ENCODE measurements at places on chromosomes 12 and 14.

DNA sequence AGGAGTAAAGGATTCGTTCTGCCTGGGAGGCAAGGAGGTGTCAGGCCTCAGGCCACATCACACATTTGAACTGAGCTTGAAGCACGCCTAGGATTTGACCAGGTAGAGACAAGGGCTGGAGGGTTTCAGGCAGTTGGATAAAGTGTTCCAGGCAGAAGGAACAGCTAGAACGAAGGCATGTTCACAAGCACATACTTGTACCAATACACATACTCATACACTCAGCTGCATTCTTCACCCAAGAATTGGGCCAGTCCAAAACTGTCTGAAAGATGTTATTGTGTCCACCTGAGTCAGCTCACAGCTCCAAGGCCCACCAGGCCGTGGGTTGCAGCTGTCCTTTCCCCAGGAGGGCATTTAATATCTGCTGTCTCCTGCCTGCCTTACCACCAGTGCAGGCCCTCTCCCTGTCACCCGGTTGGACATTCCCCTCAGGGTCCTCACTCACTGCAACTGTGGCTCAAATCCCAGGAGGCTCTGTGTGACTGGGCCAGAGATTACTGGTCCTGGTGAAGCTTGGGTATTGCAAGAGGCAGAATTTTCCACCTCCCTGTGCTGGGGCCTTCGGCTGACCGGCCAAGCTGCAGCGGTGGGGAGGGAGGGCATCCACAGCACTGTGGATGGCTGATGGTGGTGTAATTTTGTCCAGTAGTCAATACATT, 12.8 kb upstream of the AQP2 start:
- no peak for DNase-seq

DNA sequence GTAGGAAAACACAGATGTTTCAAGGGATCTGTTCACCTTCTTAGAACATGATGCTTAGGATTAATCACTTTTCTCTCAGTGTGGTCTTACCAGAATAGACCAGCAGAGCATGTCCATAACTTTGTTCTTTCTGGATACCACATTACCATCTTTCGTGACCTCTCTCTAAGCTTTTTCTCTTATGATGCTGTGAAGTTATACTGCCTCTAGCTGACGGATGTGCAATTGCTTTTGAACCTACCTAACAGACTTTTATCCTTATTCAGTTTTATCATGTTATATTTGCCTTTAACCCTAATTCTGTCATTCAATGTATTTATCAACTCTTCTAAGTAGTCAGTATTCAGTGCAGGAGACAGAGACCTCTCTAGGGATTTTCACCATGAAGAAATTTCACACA, 246.7 kb downstream of the DACT1 start:
- no peak for DNase-seq

DNA sequence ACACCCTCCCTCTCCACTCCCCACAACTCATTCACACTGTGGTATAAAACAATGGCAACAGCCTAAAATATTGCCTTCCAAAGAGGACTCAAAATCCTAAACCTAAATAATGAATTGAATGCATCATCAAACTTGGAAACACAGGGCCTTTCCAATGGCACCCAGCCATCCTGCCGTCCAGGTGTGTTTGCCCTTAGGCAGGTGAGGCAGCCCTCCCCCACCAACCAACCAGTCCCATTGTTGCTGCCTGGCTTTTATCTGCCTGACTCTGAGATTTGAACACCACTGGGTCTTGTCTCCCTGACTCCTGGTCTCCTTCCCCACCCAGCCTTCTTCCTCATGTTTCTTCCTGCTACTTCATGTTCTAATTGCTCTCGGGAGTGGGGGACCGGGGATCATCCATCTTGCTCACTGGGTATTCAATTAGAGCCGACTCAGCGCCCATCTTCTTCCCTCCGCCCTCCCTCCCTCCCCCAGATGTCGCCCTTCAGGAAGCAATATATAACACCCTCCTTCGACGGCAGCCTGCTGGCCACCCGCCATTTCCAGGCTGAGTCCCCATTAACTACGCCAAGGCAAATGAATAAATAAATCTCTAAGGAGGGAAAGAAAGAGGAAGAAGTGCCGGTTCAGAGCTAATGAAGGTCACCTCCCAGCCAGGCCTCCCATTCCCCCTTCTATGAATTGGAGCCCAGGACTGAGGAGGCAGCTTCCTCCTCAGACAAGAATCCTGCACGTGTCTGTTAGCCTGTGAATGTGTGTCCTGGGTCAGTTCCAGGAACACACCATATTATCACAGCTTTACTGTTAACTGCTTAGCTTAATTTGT, 36.3 kb upstream of the NTF3 start:
- DNase-seq = no peak

GRCh38 chr14:91008759-91009409, 51.6 kb downstream of the RPS6KA5 start:
- DNase-seq = no peak

DNA sequence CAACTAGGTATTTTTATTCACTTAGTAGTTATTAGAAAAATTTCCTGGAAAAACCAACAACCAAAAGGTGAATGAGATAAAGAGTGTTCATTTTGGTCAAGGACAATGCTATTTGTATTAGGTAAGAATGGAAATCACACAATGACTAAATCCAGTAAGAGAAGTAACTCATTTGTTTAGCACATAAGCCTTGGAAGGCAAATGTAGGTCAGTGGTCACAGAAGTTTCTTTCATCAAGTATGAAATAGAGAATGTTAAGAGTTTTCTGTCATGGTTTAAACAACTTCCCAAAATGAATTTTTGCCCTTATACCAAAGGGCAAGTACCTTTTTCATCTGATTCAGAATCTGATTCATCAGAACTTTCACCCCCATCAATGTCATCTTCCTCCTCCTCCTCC, 101.7 kb downstream of the KIF21A start:
- DNase-seq = no peak

DNA sequence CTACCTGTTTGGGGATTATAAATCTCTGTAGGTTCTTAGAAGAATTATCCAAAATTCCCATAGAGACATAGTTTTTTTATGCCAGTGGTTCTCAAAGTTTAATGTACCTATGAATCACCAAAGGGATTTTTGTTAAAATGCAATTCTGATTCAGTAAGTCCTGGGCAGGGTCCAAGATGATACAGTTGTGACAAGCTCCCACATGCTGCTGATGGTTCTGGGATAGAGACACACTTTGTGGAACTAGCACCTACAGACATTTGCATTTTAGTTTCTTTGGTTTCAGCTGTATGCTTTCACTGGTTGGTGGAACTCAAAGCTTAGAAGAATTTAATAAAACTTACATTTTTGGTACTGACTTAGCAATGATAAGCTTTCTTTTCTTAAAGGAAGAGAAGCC, 80.4 kb downstream of the PTCSC3 start:
- DNase-seq = no peak

DNA sequence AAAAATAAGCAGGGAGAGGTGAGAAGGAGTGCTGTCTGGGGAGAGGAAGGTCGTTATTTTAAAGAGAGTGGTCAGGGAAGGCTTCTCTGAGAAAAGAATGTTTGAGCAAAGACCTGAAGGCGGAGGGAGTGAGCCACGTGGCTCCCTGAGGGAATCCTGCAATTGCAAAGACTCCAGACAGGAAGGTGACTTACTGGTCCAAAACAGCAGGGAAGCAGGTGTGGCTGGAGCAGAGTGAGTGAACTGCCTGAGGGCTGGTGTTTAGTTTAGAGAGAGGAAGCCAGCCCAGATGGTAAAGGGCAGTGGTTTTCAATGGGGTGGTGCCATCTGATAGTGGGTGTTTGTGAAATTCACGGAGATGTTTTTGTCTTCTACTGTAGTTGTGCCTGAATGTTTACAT, 58.8 kb upstream of the LTA4H start:
- DNase-seq = no peak

DNA sequence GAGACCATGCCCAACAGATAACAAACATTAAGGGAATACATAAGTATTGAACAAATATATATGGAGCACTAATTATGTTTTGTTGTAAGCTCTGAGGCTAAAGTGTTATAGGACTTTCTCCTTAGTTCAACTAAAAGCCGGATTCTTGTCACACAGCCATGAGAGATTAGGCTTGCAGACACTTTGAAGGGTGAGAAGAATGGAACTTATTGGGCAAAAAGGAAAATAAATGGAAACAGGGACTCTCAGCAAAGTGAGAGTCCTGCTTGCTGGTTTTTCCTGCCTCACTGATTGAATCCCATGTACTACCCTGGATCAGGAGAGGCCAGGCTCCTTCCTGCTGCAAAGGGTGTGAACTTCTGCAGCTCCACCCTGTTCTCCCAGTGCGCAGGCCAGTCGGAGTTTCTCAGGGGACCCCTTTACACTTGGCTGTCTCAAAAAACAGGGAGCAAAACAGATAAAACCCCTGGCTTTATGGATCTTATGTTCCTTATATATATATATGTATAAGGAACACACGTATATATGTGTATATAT, 77.1 kb upstream of the FUT8 start:
- DNase-seq = no peak

DNA sequence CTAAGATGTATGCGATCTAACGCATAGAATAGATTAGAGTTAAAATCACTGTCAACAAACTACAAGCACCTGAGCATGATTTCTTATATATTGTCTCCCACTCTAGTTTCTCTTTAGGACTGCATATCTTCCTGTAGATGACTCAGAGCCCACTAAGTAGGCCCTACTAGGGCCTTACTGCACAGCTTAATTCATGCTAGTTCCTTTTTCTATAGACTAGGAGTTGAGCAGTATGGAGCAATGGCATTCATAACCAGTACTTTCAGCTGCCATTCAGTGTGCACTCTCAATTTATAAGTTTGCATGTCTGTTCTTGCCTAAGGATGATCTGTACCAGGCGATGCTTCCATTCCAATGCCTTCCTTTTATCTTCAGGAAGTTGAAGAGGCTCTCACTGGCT, 103.5 kb downstream of the METTL25 start:
- DNase-seq = no peak

- DNase-seq = no peak
Observed at GRCh38 chr12:113403435-113404415, at the start of gene SDS. Gene SDS, minus strand, starts transcription at chr12:113403887. Its CDS starts 4,179 bp downstream, at chr12:113399708.

DNA sequence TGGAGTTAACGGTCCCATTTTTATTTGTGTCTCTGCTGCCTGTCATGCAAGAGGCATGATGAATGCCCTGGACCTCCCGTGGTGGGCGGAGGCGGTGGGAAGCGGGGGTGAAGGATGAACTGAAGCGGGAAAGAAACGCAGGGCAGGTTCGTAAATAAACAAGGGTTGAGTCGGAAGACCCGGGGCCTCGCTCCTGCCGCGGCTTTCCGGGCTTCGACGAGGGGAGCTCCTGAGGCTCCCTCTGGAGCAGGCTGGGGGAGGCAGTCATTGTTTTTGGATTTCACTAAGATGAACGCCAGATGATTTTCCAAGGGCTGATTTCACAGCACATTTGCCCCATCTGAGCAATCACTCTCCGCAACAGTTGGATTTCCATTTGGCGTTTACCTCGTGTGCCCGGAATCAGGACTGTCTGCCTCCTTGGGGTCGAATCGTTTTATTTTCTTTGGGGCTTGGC, 130.2 kb downstream of the SLC38A6 start:
- DNase-seq = no peak

DNA sequence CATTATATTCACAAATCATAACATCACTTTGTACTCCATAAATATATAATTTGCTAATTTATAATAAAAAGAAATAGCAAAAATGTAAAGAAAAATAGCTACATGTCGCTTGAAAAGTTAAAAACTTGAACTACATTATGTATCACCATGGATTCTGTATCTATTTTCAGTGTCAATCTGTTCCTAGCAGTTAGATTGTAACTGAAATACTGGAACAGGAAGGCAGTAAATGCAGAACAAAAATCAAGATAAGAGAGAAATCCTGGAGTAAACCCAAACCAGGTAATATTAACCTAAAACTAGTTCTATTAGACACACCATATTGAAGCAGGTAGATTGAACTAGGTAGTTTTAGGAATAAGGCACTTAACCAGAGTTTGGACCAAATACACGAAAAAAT, 60.3 kb downstream of the IPO8 start:
- DNase-seq = no peak

DNA sequence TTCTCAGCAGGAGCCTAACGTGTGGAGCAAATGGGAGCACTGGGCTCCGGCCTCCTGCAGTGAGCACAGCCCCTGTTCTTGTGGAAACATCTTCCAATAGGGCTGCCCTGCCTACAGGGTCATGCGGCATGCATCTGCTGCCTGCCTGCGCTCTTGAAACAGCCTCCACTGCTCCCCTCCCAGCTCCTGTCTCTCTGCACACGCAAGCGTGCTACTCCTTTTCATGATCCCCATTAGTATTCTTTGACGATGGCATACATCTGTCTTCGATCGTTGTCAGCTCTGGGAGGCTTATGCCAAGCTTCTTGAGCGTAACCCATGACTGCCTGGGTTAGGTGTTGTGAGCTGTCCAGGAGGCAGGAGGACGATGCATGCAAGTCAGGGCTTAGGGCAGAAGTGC, 23.1 kb downstream of the NTF3 start:
- DNase-seq = no peak

GRCh38 chr12:116196226-116196625, 81.3 kb downstream of the MED13L start:
- DNase-seq = no peak

DNA sequence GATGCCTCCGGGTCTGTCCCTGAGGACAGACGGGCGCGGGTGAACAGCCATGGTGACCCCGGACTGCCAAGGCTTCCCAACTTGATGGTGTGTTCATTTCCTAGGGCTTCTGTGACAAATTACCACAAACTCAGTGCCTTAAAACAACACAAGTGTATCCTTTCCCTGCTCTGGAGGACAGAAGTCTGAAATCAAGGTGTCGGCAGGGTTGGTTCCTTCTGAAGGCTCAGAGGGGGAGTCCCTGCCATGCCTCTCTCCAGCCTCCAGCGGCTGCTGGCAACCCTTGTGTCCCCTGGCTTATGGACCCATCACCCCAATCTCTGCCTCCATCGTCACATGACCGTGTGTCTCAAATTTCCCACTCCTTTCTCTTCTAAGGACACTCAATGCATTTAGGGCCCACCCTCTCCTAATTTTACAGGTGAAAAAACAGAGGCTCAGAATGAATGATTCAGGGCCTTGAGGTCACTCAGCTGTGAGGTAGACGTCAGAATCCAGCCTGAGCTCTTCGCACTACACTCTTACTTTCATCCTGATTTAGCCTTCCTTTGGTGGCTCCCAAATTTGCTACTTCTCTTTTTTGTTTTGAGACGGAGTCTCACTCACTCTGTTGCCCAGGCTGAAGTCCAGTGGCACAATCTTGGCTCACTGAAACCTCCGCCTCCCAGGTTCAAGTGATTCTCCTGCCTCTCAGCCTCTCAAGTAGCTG, 45.4 kb downstream of the VCPKMT start:
- DNase-seq = no peak

GRCh38 chr12:30764251-30764650, 9.5 kb upstream of the CAPRIN2 start:
- no peak for DNase-seq

Data from naive thymus-derived CD8-positive, alpha-beta T cell (primary cell).